Progenitor cell of endocrine pancreas (in vitro differentiated cells): ENCODE measurements at places on chromosomes 1 and 21. TPM values are rescaled to one million over a fixed set of nuclear protein-coding genes. Genes with fewer than 3 reads are reported as not detected.

GRCh38 chr1:78005755-78006154 is 1.0 kb downstream of the DNAJB4 start:
- no peak for DNase-seq
- no peaks in the 10 kb centered on the region for H3K27me3 ChIP-seq
- H3K4me1 ChIP-seq = peaks cover 17% of the 10 kb centered on the region
- H3K36me3 ChIP-seq = no peaks in the 10 kb centered on the region
- peak overlapping the region; percentile 74 for H3K4me3 ChIP-seq

Gene EFCAB14
- total RNA-seq = 63.6 and 65.2 TPM in 2 replicates

Gene FOXD2
- 0.05 TPM in 1 of 2 replicates, not detected in the other for total RNA-seq

- H3K36me3 ChIP-seq = no peaks in the 10 kb centered on the region
- H3K4me1 ChIP-seq = no peaks in the 10 kb centered on the region
- H3K27me3 ChIP-seq = peaks cover 3% of the 10 kb centered on the region
- no peak overlapping the region for H3K4me3 ChIP-seq
These were observed 29.4 kb downstream of the HMGB4 start for GRCh38 chr1:33893147-33893830.

Gene SYT2
- 1.4 and 1.8 TPM in 2 replicates for total RNA-seq

- no peak for DNase-seq
- H3K4me1 ChIP-seq = peaks cover 3% of the 10 kb centered on the region
- H3K27ac ChIP-seq = no peak overlapping the region
- H3K36me3 ChIP-seq = peaks cover 17% of the 10 kb centered on the region
- no peaks in the 10 kb centered on the region for H3K27me3 ChIP-seq
- H3K4me3 ChIP-seq = no peak overlapping the region
These were observed 42.2 kb downstream of the GIPC2 start for GRCh38 chr1:78088015-78088414.
